D721Med (cell line): ENCODE measurements at places on chromosomes 7 and 10.

DNA sequence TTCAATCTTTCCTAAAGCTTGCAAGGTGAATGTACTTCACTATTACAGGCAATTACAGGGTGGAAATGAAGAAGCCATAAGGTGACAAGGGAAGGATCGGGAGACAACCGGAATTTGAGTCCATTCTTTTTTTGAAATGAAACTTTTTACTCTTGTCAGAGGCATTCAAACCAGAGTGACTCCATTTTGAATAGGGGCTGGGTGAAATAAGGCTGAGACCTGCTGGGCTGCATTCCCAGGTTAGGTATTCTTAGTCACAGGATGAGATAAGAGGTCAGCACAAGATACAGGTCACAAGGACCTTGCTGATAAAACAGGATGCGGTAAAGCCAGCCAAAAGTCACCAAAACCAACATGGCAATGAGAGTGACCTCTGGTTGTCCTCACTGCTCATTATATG is 363.3 kb downstream of the TYW1 start:
- no peak for DNase-seq

DNA sequence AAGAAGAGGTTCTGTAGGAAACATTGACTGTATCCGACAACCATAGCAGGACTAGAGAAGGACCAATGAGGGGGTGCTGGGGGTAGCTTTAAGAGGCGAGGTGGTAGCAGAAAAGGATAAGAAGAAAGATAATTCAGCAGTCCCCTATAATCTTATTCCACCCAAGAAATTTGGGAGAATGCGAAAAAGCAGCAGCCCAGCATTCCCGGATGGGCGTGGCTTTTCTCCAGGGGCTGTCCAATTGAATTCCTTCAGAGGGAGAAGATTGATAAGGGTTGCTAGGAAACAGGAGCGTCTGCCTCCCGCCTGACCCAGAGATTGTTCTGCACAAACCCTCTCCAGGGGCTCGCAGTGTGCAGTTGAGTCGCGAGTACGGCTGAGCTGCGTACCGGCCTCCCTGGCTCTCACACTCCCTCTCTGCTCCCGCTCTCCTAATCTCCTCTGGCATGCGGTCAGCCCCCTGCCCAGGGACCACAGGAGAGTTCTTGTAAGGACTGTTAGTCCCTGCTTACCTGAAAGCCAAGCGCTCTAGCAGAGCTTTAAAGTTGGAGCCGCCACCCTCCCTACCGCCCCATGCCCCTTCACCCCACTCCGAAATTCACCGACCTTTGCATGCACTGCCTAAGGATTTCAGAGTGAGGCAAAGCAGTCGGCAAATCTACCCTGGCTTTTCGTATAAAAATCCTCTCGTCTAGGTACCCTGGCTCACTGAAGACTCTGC is at the start of gene GRM3:
Gene GRM3, plus strand, starts transcription at position 349 of the 721 bp plus-strand sequence. CDS start 121,237 bp downstream, outside the sequence.
- DNase-seq: no peak

DNA sequence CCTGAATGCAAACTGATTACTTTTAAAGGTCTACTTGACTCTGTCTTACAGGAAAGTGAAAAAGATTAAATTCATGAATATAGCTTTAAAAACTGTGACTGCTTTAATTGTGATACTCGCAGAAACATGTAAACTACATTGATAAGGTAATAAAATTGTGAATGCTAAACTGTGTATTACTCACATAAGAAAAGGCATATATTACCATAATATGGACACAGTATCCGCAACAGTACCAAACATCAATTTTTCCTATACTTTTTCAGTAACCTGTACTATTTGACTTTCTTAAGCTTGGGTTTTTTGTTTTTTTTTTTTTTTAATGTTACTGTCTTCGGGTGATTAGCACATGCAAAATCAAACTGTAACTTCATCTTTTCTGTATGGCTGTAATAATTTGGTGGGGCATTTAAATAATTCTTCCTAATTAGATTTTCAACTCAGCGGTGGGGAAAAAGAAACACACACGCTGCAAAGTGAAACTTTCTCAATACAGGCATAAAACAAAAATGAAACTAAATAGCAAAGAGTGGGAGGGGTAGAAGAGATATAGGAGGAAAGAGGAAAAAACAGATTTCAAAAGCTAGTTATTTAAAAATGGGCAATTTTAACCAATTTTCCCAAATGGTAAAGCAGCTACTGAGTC is 23.2 kb downstream of the NT5C3A start:
- no peak for DNase-seq

DNA sequence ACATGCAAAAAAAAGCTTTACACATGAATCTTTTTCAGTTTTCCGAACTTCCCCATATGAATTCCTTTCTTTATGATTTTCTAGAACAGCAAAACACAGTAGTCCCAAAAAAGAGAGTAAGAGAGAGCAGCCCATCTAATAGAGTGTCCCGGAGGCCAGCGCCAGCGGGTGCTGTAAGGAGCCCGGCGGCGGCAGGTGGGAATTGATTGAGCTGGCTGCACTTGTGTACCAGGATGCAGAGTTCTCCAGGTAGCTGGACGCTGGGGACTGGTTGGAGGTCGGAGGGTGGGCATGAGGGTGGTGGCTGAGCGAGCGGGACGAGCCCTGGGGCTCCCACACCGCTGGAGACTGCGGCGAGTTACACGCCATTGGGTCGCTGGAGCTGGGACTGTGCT is 4.0 kb downstream of the DLX5 start:
- no peak for DNase-seq

DNA sequence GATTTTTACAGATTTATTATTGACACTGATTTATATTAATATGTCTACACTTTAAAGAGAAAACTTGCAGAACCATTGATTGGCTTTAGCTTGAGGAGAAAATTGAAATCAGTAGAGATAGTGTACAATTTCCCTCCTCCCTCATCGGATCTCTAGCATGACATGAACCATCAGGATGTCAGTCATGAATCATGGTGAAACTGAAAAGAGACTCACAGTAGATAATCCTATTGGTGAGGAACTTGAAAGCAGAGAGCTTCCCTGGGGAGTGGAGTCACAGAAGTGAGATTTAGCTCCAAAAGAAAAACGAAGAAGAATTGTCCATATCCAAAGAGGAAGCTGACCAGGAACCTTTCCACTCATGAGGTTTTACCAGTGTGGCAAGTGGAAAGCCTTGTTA is 346.8 kb downstream of the ABCA13 start:
- no peak for DNase-seq

GRCh38 chr10:74738985-74739567 is 87.3 kb upstream of the KAT6B start:
- no peak for DNase-seq

- no peak for DNase-seq
Observed at GRCh38 chr10:113665806-113666354, 2.0 kb upstream of the NRAP start.

GRCh38 chr7:539731-540411 is 20.2 kb upstream of the PDGFA start:
- no peak for DNase-seq

- no peak for DNase-seq
Observed at GRCh38 chr10:77563638-77564270, 73.9 kb downstream of the KCNMA1 start.

- DNase-seq: no peak
Observed at GRCh38 chr7:81846398-81846797, 76.6 kb upstream of the HGF start.

DNA sequence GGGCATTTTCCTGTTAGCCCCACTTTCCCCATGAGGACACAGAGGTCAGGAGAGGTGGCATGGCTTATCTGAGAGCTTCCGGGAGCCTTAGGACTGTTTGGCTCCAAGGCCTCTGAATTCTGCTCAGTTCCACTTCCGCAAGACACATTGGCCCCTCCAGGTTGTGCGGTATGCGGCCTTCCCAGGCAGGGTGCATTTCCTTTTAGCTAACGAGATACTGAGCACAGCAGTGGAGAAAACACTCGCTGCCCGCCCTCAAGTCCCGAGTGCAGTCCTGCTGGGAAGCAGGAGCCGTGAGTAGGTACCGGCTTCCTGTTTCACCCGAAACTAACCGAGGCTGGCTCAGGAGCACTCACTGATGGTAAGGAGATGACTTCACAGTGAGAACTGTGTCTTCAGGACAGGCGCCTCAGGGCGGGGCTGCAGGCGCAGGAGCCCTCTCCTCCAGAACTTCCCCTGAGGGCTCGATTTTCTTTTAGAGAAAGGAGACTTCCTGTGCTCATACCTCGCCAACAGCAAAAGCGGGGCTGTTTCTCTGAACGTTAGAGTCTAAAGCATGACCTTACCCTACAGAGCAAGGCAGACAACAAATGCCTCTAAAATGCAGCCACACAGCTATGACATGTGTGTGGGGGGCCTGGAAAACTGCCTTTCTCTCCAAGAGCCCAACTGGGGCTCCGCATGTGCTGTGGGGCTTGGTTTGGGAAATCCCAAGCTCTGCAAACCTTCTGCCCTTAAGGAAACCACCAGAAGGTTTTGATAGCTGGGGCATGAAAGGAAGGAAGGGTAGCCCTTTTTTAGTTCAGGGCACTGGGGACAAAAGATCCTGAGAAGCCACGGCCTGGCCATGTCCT is 25.9 kb downstream of the RGS10 start:
- DNase-seq: no peak

DNA sequence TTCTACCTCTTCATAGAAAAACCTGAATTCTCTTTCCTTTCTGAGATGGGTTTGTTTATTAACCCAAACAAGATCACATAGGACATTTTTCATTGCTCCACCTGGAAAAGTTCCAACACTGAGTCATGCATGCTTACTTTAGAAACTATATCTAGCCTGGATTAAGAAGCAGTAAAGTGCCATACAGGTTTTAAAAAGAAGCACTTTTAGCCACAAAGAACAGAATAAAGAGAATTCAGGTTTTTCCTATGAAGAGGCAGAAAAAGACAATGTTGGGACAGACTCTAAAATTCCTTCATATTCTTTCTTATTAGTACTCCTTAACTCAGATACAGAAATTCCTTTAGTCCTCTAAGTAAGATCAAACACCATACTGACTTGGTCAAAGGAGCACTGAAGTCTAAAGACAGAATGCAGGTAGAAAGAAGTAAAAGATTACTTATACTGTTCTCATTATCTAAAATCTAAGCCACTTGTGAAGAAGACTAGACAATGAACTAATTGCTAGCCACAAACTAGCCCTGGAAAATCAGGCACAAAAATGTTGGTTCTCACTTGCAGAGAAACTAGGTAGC is 241.3 kb downstream of the ANK3 start:
- no peak for DNase-seq

DNA sequence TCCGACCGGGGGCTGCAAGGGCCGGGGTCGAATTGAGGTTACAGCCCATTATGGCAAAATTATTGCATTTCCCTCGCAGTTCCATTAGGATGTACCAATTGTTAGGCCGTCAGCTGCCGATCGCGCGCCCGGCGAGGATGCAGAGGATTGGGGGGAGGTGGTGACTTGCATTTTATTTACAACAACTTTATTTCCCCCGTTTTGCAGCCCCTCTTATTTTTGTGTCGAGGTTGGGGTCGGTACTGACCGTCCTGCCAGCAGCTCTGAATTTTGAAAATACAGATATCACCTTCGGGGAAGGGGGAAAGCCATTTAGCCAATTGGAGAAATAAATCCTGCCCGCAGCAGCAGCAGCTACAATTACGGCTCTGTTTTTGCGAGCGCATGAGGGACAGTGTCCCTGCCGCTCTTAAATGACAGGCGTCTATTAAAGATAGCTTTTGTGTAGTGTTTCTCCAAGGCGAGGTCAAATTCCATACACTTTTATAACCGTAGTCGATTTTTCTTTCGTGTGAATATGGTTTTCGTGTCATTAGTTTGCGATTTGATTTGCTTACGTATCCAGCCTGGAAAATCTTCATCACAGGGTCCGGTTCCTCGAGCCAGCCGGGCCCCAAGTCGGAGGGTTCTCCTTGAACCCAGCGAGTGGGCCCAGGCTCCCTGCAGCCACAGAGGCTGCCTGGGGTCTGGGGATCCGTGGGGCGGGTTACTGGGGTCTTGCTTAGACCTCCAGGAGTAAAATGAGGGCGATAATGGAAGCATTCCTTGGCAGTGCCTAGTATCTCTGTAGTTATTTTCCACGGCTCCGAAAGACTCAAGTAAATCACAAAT is 684 bp upstream of the HOXA5 start:
- DNase-seq: no peak

- DNase-seq: no peak
Observed at GRCh38 chr10:22278441-22278782, 37.8 kb upstream of the COMMD3 start.

DNA sequence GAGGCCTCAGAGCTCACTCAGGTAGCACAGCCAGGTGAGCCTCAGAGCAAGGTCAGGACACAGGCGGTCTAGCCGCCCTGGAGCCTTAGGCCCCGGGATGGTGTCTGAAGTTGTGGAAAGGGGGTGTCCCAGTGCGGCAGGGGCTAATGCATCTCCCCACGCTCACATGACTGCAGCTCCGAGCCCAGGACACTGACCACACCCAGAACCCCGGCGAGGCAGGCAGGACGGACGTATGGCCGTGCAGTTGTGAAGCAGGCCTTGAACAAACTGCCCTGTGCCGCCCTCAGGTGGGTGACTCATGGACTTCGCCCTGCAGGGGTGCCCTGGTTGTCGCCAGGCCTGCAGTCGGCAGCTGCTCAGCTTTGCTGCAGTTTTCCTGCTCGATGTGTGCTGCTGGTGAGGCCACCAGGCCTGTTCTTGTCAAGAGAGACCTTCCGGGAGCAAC is 5.0 kb upstream of the PRKAR1B start:
- DNase-seq: peak; percentile 60

- DNase-seq: no peak
Observed at GRCh38 chr10:102402512-102402896, 7.0 kb downstream of the NFKB2 start.

GRCh38 chr10:96014473-96015102 is 28.8 kb upstream of the CCNJ start:
- no peak for DNase-seq

DNA sequence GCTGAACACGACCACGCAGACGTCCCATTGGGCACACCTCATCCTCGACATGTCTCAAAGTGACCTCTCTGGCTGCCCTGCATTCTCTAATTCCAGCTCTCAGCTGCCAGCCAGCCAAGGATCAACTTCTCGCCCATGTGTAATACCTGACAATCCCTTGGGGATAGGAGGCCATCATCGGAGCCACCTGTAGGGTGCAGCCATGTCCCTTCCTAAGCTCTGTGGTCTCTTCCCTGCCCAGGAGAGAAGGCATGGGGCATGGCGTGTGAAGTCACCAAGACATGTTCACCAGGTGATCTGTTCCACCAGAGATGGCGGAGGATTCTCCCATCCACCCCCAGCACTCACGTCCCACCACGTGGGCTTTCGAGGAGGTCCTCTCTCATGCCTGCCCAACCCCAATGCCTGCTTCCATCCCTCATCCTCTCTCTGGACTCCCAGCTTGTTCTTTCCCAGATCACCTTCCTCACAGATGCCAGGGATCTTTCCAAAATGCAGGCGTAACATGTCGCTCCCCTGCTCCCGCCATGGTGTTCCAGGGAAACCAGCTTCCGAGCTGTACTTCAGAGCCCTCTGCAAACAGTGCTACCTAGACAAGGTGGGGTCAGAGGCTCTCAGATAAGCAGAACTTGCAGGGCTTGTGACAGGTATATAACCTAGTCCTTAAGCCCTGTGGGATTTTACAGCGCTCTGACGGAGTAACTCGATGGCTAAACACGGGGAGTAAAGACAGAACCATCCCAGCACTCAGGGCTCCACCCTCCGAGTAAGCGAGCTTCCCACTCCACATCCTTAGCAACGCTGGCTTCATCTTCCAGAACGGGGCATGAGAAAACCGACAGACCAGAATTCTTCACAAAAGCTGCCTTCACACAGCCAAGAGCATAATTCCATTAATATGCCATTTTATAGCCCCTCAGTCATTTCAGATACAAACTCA is 41.1 kb downstream of the BRI3 start:
- DNase-seq: no peak

- DNase-seq: no peak
Observed at GRCh38 chr7:47298636-47299035, 283.3 kb downstream of the TNS3 start.
